ENCODE measurements at places on chromosomes 12 and 14. TPM values are rescaled to one million over a fixed set of nuclear protein-coding genes. Genes with fewer than 3 reads are reported as not detected.

CD163 gene
- total RNA-seq = not detected

CYP27B1 gene
- total RNA-seq = 17.0 TPM

PLEKHG7 gene
- not detected for total RNA-seq

RIPK3 gene
- total RNA-seq = not detected

ZNF839 gene
- total RNA-seq = 9.7 TPM

PAPOLA gene
- total RNA-seq = 45.0 TPM

RNF10 gene
- total RNA-seq = 45.1 TPM

PTCSC3 gene
- total RNA-seq = not detected

CIROP gene
- total RNA-seq = not detected

TMTC2 gene
- 32.4 TPM for total RNA-seq

SYNDIG1L gene
- 0.03 TPM for total RNA-seq

ETFBKMT gene
- 0.74 TPM for total RNA-seq

LRRC10 gene
- not detected for total RNA-seq

Measured in A375 (cell line).